Stimulated activated CD8-positive, alpha-beta memory T cell treated with anti-CD3 and anti-CD28 coated beads, Interleukin-4, amount 100 ng/mL, for 48 hours (primary cell): ENCODE measurements at places on chromosomes 1 and 21.
A peak's percentile ranks its signal among the peaks of the same experiment; 100 is the strongest.

DNA sequence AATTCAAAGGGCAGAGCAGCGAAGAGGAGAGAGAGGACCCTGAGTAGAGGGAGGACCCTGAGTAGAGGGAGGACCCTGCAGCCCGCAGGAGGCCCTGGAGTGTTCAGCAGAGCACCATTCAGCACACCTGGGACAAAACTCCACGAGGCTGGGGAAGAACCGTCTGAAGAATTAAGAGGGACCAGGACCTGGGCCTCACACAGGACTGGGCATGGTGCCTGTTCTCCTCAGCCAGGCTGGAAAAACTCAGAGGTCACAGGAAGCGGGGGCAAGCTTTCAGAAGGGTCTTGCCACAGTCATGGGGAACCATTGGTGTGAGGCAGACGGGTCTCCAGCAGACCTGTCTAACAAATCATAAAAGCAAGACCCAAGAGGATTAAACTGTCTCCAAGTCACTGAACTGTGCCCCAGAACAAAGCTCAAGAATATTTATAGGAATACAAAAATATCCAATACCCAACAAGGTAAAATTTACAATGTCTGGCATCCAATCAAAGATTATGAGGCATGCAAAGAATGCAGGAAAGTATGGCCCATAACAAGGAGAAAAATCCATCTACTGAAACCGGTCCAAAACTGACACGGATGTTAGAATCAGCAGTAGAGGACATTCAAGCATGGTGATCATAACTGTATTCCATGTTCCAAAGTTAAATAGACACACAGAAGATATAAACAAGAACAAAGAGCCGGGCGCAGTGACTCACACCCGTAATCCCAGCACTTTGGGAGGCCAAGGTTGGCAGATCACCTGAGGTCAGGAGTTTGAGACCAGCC, 30.6 kb downstream of the MORN1 start:
- DNase-seq: no peak

DNA sequence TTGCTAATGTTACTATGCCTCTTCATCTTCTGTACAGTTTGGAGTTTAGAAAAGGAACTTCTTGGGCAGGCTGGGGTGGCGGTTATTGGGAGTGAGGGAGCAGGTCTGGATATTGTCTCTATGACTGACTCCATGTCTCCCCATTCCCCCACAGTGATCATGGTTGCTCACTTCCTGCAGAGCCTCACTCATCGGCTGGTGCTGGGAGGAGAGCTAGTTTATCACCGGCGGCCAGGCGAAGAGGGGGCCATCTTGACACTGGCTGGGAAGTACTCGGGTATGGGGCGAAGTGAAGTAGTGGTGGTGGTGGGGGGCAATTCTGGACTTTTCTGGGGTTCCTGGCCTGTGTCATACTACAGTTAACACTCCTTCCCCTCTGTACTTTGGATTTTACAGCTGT, 2.2 kb downstream of the TOMM40L start:
- DNase-seq: no peak

DNA sequence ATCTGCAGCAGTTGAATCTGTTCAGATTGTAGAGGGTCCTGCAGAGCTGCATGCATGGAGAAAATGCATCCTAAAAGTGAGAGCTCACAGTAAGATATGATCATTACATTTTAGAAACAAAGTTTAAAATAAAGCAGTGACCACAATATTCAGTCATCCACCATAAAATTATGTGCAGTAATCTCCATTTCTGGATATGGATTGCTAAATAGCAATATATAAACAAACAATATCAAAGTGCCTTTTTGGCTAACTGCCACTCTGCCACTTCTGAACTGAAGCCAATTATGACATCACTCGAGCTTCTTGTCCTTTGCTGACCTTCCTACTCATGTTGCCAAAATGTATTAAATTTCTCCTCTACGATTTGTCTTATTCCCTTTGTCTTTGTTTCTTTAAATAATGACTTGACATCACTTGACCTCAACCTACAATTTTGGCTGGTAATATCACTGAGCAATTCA, 262.0 kb upstream of the CXADR start:
- DNase-seq: no peak

GRCh38 chr1:40281853-40282252, 23.8 kb downstream of the ZMPSTE24 start:
- no peak for DNase-seq

GRCh38 chr1:2170211-2170610, 24.4 kb downstream of the FAAP20 start:
- no peak for DNase-seq

DNA sequence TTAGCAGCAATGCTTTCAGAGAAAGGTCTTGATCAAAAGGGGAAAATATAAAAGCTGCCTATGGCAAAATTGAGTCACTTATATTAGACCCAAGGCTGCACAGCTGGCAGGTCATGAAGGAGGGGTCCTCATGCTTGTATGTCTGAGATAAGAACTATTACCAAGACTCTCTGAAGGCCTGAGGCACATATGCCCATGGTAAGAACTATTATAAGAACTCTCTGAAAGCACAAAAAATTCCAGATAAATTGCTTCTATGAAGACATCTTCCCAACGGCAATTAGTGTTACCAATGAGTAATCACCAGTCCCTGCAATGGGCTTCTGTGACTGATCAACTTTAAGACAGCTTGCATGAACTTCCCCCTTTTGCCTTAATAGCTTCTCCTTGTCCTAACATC, 42.8 kb upstream of the LRIF1 start:
- no peak for DNase-seq

- no peak for DNase-seq
Observed at GRCh38 chr1:115862403-115862802, 21.5 kb upstream of the NHLH2 start.

DNA sequence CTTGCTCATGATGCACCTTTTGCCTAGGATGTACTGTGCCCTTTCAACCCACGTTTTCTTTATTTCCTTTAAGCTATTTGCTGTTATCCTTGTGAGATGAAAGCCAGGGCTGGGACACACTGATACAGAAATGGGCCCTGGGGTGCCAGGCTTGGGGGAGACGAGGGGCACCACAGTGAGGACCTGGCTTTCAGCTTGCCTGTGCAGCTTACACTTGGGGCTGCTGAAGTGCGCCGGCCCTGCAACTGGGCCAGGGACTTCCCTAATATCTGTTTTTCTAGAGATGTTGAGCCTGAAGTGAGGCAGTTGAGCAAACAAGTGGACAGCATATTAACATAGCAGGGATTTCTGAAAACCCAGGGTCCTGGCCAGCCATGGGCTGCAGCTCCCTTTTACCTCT, 42.5 kb upstream of the SLC19A1 start:
- DNase-seq: no peak

GRCh38 chr1:112581586-112582192, 37.3 kb downstream of the ST7L start:
- no peak for DNase-seq

DNA sequence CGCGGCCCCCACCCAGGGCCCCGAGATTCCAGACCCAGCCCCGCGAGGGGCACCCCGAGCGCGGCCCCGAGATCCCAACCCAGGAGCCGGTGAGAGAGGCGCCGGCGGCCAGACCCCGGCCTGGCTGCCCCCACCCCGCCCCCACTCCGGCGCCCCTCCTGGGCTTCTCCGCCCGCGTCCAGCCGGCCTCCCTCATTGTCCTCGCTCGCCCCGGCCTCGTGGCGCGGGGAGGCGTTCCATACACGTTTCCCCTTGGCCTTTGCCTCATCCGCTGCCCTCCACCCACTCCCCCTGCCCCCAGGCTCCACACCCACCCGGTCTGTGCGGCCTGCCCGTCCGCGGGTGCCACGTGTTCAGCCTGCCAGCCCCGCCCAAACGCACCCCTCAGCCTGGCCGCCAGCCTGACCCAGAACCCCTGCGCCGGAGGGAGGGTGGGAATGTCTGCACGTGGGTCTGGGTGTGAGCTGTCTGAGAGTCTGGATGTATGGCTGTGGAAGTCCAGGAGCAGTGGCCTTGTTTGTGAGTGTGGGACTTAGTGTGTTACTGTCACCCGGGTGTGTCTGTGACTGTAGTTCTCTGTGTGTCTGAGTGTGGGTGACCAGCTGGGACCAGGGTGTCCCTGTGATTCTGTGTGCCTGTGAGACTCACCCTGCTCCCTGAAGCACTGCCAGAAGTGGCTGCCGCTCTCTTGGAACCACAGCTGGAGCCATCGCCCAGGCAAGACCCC, 681 bp downstream of the B4GALT2 start:
- peak; percentile 67 for DNase-seq

DNA sequence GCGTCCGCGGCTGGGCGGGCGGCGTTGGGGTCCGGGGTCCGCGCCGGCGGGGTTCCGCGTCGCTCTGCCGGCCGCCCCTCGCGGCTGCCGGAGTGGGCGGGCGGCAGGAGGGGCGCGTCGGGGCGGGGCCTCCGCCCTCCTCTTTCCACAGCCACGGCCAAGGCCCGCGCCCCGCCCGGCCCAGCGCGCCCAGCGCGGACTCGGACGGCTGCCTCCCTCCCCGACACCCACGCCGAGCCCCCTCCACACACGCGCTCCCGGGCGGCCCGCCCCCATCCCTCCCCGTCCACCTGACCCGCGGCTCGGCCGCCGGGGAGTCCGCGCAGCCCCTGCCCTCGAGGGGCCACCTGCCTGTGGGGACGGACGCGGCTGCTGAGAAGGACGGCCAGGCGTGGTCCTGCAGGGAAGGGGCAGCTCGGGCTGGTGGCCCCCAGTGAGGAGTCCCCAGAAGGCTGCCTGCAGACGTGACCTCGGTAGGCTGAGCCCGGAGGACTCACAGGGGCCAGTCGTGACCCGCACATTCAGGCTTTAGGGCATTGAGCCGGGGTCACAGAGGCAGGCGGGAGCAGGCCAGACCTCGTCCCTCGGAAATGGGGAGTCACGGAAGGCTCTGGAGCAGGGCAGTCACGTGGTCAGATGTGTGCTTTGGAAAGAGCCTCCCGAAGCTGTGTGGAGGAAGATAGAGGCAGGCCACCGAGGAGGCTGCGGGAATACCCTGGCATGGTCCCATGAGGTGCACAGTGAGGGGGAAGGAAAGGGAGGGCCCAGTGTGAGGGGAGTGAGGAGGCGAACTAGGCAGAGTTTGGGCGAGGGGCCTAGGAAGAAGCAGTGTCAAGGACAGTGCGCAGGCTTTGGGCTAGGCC, at the start of gene COL8A2:
Gene COL8A2, minus strand, starts transcription at position 94 of the 863 bp plus-strand sequence. CDS start 24,980 bp downstream, outside the sequence.
- DNase-seq: no peak

DNA sequence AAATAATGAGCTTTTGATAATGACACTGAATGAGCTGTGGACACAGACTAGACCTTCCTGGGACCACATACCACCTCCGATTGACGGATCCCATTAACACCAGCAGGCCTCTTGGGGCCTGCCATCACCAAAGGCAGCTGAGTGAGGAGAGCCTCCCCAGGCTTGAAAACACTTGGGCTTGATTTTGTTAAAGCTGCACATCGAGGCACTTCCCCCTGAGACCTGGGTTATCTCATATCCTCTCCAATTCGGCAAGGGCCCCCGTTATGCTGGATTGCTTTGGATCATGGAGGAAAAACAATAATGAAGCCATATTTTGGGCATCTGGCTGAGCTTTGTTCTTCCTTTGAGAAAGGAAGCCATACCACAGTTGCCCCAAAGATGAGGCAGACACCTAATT, 143.0 kb downstream of the AJAP1 start:
- DNase-seq: no peak

GRCh38 chr1:73604211-73604610, 593.8 kb downstream of the LRRIQ3 start:
- no peak for DNase-seq

GRCh38 chr1:64535938-64536835, 66.3 kb downstream of the CACHD1 start:
- DNase-seq: no peak

DNA sequence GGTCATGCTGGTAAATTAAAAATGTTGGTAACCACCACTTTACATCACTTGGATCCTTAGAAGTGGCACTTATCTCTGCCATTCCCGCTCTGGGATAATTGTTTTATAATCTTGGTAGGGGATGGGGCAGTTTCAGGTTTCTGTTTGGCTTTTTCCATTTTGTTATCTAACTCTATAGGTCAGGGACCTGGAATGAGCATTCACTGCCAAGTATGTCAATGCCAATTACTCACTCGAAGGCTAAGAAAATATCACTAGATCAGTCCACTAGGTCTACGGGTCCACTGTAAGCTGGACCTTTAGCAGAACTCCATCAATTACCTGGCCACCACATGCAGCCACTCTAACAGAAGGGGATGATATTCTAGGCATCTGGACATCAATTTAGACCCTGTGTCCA, 4.5 kb upstream of the DIP2A start:
- DNase-seq: no peak

GRCh38 chr1:241844593-241844992, 3.4 kb upstream of the EXO1 start:
- no peak for DNase-seq

DNA sequence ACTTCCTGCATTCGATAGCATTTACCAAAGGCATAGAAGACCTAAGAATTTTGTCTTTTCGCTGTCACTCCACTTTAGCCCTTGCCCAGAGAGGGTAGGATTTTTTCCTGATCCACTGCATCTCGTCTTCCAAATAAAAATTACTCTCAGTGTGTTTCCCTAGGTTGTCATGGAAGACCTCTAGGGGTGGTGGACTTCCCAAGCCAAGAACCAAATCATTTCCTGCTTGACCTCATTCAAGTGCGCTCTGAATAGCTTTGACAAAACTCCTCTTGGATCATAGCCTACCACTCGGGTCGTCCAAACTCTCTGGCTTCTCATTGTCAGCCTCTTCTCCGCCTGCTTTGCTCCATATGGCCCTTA, 431 bp upstream of the C1orf52 start:
- DNase-seq: no peak

GRCh38 chr1:93702111-93702827, 20.6 kb upstream of the BCAR3 start:
- DNase-seq: no peak

DNA sequence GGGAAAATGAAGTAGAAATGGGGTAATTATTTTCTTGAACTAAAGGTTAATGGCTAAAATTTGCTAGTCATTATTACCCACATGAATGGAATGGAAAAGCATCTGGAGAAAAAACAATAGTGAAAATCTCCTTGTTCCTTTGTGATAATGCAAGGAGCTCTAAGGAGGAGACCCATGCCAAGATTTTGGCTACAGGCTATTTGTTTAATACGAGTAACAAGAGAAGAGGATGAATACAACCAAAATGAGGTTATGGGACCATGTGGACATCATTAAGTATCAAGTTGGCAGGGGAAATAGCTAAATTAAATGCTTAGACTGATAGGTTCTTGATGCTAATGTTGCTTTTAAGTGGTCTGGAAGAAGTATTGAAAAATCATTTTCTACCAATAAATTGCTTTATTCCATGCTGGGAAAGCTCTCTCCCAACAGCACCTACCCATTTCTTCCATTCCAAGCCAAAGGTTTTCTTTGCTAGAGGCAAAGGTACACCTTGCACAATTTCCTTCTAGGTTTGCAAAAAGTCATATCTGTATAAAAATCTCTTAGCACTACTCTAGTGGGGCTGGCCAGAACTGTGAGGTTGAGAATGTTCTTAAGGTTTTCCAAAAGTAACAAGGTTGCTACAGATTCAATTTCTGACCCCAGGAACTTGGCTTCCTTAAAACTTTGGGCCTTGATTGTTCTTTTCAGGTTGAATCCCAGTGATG, 100.2 kb downstream of the SMYD2 start:
- no peak for DNase-seq
